Naive thymus-derived CD8-positive, alpha-beta T cell (primary cell): ENCODE measurements at places on chromosomes 11 and 22. TPM values are rescaled to one million over a fixed set of nuclear protein-coding genes. Genes with fewer than 3 reads are reported as not detected.
A peak's percentile ranks its signal among the peaks of the same experiment; 100 is the strongest.

GRCh38 chr11:34564406-34564805 is 50.8 kb upstream of the ELF5 start:
- no peak for DNase-seq

Gene SLC1A2
- polyA plus RNA-seq = not detected

GRCh38 chr22:27129266-27129665 is 471.9 kb downstream of the MIAT start:
- no peak for DNase-seq

Gene TMEM191B
- 1.2 TPM for polyA plus RNA-seq

DNA sequence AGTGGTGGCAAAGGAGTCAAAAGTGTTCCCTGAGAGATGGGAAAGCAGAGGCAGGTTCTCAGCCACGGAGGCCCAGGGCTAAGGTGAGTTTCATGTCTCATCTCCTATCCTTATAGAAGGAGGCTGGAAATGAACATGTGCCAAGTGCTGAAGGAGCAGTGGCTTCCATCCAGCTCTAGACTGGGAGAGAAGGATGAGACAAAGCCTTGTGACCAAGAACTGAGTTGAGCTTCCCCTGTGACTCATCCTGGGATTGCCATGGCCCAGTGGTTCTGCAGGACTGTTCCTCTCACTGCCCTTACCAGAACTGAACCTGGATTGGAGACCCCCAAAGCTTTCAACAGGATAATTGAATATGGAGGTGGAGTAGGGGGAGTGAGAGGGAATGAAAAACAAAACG is 16.7 kb upstream of the OR9Q1 start:
- DNase-seq = no peak

- no peak for DNase-seq
These were observed 33.1 kb upstream of the POLD3 start for GRCh38 chr11:74559110-74559933.

DNA sequence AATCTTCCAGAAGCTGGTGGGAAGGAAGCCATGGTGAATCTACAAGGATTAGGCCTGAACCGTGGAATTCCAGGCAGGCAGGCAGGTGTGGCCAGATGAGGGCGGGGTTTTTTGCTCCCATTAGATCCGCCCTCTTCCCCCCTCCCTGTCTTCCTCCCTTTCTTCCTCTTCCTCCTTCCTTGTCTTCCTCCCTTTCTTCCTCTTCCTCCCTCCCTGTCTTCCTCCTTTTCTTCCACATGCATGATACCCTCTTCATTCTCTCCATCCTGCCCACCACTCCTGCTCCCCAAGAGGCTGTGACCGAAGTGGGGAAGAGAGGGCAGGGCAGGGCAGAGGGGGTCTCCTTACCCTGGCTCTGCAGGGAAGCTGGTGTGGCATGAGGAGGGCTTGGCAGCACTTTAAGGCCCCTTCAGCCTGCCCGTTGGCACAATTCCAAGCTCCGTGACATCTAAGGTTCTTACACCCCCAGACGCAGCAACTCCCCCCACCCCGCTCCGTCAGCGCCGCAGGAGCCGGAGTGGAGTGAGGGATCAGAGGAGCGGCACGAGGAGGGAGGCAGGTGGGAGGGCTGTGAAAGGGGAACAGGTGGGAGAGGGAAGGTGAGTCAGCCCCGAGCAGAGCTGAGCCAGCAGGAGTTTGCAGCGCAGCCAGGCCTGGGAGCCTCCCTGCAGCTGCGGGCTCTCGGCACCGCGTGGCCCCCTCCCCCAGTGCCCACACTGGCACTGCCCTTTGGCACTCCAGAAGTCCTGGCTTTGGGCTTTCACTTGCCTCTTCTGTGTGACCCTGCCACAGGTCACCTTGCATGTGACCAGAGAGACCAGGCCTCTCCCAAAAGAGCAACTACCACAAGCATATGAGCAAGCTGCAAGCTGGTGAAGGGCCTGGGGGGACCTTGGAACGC is 32.1 kb downstream of the KCNJ4 start:
- DNase-seq = no peak

GRCh38 chr22:38843201-38843656 is 599 bp downstream of the NPTXR start:
- DNase-seq = peak; percentile 79

Gene ADAMTS8
- not detected for polyA plus RNA-seq

GRCh38 chr22:41178425-41178975 is 26.6 kb upstream of the L3MBTL2 start:
- no peak for DNase-seq
